ENCODE measurements at places on chromosomes 7 and 10.

- DNase-seq, result no peak
Observed at GRCh38 chr7:167976-168791, 24.2 kb upstream of the FAM20C start.

DNA sequence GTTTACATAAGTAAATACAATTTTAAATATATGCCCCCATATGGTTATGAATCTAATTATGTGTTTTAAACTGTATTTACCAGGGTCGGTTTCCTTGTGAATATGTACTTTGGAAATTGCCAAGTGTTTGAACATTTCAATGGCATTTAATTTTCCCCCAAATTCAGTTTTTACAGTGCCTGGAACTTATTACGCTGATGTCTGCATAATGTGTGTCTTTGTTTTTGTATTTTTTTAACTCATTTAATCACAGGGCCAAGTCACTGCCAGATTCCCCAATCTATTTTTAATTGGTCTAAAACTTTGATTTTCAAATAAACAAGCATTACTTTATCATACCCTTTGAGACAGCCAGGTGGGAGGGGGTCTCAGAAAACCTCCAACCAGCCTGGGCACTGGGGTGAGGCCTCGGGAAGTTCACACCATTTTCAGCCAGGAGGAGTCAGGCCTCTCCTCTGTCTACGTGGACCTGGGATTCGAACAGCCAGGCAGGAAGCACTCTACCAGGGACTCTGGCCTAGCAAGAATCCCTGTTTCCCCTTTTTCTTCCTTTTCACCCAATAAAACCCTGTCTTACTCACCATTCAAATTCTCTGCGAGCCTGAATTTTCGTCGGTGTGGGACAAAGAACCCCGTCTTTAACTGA lies 151.5 kb upstream of the COL1A2 start:
- no peak for DNase-seq

DNA sequence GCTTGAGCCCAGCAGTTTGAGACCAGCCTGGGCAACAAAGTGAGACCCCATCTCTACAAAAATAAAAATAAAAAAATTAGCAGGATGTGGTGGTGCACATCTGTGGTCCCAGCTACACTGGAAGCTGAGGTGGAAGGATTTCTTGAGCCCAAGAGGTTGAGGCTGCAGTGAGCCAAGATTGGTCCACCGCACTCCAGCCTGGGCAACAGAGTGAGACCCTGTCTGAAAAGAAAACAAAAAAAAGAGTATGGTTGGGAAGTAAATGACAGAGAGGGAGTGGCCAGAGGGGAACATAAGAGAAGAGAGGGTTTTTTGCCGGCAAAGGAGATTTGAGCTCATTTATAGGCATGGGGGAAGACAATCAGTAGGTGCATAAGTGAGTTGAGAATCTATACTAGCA lies 19.7 kb downstream of the PLXDC2 start:
- no peak for DNase-seq

GRCh38 chr7:38574086-38574485 lies 57.1 kb downstream of the AMPH start:
- DNase-seq, result no peak

DNA sequence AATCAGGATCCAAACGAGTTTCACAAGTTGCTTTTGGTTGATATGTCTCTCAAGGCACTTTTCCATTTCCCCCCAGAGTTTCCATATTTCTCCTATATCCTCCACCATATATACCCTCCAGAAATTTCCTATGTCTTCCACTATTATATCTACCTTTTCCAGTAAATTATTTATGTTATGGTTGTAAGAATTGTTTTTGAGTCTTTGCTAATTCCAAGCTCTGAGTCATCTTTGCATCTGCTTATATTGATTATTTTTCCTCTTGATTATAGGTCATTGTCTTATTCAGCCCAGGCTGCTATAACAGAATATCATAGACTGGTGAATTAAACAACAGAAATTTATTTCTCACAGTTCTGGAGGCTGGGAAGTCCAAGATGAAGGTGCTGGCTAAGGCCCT lies 12.7 kb downstream of the TACC2 start:
- no peak for DNase-seq

- no peak for DNase-seq
Observed at GRCh38 chr7:21123586-21123985, 304.3 kb upstream of the SP4 start.

DNA sequence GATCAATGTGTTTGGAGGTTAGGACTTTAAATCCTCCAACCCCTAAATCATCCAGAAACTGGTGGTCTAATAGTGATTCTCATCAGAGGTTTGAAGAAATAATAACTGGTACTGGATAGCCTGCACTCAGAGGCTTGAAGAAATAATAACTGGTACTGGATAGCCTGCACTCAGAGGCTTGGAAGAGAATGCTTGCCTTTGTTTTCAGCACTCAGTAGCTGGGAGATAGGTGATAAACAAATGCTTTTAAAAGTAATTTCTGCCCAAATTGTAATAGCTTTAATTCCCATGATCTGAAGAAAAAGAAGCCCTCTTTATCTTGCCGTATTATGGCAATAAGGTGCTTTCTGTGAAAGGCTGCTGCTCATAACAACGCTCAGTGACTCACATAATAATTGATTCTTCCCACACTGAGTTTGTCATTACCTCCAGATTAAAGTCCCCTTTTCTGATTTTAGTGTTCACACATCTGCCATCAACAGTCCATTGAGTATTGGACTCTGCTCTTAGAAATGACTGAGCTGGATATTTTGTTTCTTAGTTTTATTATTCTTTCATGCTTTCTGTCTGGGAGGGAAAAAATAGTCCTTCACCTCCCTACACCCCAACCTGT lies 112.3 kb upstream of the PHYHIPL start:
- DNase-seq, result no peak

DNA sequence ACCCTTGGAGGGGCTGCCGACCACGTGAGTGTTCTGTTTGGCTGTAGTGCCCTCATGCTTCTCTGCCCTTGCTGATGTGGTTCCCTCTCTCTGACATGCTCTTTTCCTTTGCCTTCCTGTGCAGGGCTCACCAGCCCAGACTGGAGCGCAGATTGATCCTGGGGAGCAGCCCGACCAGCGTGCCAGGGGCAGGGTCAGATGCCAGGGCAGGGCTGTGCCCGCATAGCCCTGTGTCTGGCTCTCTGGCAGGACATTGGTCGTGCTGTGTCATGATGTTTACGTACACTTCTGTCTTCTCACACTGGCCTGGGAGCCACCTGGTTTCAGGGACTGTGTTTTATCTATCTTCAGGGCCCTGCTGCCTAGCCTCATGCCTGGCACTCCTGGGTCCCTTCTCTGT lies 300.8 kb downstream of the CAMK1D start:
- DNase-seq, result no peak

DNA sequence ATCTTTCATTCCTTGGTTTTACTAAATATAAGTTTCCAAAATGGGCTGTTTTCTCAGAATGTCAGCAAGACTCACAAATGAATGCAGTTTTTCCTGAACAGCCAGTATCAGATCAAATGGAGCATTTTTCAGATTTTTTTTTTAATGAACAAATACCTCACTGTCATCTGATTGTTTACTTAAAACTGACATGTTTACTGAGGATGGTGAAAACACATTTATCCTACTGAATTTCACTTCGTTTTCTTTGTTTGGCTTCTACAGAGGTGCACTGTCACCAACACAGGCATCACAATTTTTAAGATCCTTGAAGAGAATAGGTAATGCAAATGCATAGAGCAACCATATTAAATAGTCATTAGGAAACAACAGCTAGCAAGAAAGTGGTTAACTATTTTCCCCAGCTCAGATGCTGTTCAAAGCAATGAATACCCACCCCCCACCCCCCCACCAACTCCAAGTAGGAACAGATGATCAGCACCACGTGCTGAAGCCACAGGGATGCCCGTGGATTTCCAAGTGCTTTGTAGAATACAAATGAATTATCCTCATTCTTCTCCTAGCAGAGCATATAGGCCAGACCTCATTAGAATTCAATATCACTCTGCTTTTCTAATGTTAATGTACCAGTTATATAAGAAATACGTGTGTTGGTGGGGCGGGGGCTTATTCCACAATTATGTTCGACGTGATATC lies 205.9 kb downstream of the SKAP2 start:
- DNase-seq, result no peak

GRCh38 chr10:72226418-72227027 lies 10.4 kb upstream of the ASCC1 start:
- DNase-seq, result no peak

- no peak for DNase-seq
Observed at GRCh38 chr10:122774231-122774630, 71.4 kb downstream of the CUZD1 start.

- DNase-seq, result no peak
Observed at GRCh38 chr7:155009570-155010157, 6.7 kb upstream of the PAXIP1 start.

- no peak for DNase-seq
Observed at GRCh38 chr7:35967366-35968139, 166.7 kb downstream of the SEPTIN7 start.

GRCh38 chr7:69373171-69374043 lies 224.9 kb upstream of the AUTS2 start:
- no peak for DNase-seq

- no peak for DNase-seq
Observed at GRCh38 chr10:69632516-69633199, 2.6 kb downstream of the FAM241B start.

DNA sequence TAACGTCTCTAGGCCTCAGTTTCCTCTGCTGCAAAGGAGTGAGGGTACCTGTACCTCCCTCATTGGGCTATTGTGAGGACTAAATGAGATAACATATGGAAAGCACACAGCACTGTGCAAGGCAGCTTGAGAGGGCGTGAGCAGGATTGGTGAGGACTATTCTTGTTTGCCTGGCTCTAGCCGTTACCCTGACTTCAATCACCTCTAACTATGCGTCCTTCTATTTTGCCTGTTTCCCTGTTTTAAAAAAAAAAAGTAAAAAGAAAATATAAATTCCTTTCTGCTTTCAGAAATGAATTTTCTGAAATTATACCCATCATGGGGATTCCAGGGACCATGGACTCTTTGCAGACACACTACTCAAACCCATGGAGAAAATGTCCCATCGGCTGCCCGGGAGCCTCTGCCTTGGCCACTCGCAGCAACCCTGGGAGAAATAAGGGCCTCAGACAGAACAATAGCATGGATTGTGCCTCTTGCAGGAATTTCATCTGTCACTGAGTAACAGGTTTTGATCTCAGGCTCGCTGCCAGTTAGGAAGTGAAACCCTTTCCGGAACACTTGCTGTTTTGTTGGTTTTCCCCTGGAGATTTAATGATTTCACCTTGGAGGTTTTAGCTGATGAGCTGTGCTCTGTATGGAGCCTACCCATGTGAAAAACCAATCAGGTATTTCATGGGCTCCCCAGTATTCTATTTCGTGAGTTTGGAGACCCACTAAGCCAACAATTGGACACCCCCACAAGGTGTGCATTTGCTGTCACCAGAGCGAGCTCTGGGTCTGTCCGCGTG lies 55.6 kb downstream of the STEAP1B start:
- no peak for DNase-seq

DNA sequence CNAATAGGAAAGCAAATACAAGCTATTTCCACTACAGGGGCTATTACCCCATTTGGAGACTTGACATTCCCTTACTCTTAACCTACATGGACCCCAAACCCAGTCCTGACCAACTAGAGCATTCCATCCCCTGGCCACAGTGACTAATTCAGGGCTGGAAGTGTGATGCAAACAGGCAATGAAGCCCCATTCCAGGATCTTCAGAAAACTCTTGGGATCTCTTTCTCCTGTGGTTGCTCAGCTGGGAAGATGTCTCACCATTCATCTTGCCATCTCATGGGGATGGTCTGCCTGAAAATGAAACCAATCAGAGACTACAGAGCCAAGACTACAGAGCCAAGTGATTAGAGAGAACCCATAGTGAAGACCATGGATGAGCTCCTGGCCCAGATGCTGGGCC lies 206.2 kb downstream of the ZNF365 start:
- no peak for DNase-seq

- no peak for DNase-seq
Observed at GRCh38 chr10:19493917-19494316, 322.3 kb upstream of the PLXDC2 start.

GRCh38 chr7:51589111-51589510 lies 272.5 kb upstream of the COBL start:
- no peak for DNase-seq

GRCh38 chr10:93165367-93165766 lies 91.7 kb downstream of the CYP26A1 start:
- DNase-seq, result no peak

- DNase-seq, result no peak
Observed at GRCh38 chr10:86600296-86600695, 54.1 kb upstream of the OPN4 start.

- no peak for DNase-seq
Observed at GRCh38 chr7:124318721-124319450, 286.0 kb upstream of the TMEM229A start.

GRCh38 chr7:139059905-139060304 lies 24.1 kb upstream of the ZC3HAV1L start:
- no peak for DNase-seq

- no peak for DNase-seq
Observed at GRCh38 chr10:90028312-90028711, 326.9 kb downstream of the KIF20B start.

DNA sequence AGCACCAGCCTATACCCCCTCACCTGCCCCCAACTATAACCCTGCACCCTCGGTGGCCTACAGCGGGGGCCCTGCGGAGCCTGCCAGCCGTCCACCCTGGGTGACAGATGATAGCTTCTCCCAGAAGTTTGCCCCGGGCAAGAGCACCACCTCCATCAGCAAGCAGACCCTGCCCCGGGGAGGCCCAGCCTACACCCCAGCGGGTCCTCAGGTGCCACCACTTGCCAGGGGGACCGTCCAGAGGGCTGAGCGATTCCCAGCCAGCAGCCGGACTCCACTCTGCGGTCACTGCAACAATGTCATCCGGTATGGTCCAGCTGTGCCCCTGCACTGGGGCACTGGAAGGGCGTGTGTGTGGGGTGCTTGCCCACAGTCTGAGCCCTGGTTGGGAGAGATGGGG lies 40.0 kb upstream of the BMPR1A start:
- DNase-seq, result no peak

- DNase-seq, result no peak
Observed at GRCh38 chr10:3666525-3667302, 118.3 kb downstream of the KLF6 start.

- DNase-seq, result no peak
Observed at GRCh38 chr7:47351233-47352154, 230.4 kb downstream of the TNS3 start.

DNA sequence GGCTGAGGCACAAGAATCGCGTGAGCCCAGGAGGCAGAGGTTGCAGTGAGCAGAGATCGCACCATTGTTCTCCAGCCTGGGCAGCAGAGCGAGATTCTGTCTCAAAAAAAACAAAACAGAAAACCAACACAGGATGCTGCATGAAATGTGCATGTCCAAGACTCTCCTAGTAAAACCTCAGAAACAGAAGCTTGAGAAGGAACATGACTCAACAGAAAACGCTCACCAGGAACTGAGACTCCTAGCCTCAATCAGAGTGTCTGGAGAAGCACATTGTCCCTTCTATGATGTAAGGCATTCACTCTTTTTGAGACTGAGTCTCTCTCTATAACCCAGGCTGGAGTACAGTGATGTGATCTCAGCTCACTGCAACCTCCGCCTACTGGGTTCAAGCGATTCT lies 168.3 kb downstream of the MYOF start:
- no peak for DNase-seq

Measured in stimulated activated CD8-positive, alpha-beta memory T cell treated with anti-CD3 and anti-CD28 coated beads, Interleukin-7, amount 100 ng/mL, for 1 hour (primary cell).